T-cell (primary cell): ENCODE measurements at places on chromosomes 7 and 10.

DNA sequence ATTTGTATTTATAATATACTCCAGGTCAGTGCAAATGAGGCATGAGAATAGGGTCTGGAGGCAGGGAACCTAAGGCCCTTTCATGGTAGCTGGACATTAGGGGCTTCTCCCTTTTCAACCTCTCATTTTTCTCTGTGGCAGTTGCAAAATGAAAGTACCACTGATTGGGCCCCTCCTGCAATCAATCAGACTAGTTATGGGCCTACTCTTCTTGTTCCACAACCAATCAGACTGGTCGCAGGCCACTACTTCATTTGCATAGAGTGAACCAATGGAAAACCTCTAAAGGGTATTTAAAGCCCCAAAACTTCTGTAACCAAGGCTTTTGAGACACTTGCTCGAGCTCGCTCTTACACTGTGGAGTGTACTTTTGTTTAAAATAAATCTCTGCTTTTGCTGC, 10.0 kb upstream of the PRPS1L1 start:
- DNase-seq = no peak

GRCh38 chr7:31007634-31008033, 43.9 kb downstream of the GHRHR start:
- DNase-seq = no peak

- DNase-seq = peak; percentile 99
Observed at GRCh38 chr7:107168233-107169119, at the start of gene HBP1. HBP1 (plus strand) TSS chr7:107169003; CDS start chr7:107179894, 10,891 bp downstream.

- no peak for DNase-seq
Observed at GRCh38 chr10:94299417-94299816, 63.3 kb downstream of the NOC3L start.

DNA sequence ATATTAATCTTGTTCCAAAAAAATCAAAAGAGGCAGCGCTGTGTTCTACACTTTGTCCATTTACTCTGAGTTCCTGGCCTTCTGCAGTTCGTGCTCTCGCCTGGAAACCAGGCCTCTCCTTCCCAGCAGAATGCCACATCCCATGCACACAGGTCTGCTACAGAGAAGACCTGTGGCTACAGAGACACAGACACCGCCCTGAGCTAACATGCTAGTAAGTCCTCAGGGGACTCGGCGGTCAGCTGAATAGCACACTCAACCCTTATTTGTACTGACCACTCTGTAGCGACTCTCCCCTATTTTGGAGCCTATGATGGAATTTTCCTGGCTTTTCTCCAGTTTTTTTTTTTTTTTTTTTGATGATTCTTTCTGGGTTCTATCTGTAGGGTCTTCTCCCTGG, 12.8 kb downstream of the CREB3L2 start:
- no peak for DNase-seq

DNA sequence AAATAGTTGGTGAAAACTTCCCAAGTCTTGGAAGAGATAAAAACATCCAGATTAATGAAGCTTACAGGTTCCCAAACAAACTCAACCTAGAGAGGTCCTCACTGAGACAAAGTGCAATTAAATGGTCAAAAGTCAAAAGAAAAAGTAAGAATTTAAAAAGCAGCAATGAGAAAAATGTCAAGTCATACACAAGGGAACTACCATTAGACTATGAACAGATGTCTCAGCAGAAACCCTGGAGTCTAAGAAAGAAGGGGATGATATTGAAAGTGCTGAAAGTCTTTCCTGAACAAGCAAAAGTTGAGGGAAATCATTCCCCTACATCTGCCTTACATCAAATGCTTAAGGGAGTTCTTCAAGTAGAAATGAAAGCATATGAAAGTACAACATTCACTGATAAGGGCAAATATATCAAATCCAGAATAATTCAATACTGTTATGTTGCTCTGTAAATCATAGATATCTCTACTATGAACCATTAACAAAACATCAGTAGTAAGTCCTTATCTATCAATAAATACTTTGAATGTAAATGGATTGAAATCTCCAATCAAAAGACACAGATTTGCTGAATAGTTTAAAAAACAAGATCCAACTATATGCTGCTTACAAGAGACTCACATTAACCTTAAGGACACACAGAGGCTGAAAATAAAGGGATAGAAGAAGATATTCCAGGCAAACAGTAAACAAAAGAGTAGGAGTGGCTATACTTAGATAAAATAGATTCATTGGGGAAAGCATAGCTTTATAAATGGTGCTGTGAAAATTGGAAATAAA, 449.5 kb downstream of the PHTF2 start:
- no peak for DNase-seq

- no peak for DNase-seq
Observed at GRCh38 chr7:53431901-53432300, 396.5 kb downstream of the POM121L12 start.

DNA sequence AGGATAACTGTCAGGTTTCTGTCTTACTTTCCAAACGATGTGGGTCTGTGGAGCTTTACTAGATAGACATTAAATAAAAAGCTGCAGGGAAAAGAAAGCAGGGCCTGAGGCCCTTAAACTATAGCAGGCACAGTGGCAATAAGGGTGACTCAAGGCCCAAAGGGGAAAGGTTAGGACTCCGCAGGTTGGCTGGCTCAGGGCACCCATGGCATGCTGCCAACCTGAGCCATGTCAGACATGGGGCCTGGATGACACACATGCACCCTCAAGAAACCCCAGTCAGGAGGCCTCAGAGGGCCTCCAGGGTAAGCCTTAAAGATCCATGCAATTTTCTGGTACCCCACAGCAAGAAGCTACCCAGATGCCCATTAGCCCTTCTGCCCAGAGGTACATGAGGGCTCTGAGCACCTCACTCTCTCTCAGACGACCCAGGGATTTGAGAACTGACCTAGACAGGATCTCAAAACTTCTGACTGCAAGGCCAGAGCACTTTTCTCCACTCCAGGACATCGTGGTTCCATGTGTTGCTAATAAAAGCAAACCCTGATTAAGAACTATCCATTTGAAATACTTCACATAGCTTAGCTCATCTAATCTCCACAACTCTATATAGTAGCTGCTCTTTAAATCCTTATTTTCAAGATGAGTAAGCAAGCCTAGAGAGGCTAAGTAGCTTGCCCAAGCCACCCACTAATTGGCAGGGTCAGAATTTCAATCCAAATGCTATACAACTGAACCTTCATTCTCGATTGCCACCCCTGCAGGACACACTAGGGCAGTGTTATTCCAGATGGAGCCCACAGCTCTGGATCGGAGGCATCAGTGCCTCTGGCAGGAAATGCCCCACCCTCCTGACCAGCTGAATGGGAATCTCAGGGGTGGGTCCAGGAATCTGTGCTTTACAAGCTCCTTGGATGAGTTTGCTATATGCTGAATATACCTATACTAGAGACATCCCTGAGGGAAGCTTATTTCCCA, 132.5 kb upstream of the EFCAB10 start:
- no peak for DNase-seq

DNA sequence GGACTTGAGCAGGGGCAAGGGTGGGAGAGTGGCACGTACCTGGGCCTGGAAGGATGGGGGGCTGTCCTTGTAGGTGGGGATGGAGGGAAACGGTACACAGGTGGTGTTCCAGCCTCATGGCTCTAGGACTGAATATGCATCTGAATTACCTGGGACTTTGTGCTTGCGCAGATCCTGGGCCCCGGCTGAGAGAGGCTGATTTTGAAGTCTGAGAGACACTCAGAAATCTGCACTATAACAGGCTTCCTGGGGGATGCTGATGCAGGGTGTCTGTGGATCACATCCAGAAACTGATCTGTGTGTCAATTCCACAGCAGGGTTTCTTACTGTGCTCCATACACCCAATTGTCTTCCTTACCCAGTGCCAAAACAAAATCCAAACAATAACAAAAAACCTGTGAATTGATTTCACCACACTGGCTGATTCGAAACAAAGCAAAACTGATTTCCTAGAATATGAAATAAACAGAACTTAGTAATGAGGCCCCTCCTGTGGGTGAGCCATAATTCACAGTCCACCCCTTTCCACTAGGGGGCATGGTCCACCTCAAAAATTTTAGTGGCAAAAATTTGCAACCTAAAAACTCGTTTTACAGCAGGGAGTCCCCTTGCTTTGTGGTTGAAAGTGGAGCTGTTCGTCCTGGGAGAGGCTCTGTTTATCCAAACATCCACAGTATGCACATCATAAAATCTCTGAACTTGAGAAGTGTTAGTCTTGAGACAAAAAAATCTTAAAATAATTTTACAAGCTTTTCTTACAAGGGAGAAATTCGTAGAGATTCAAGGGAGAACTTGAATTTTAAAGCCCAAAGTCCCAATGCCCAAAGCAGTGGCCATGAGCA, 32.0 kb upstream of the PLEKHA1 start:
- peak; percentile 60 for DNase-seq

- no peak for DNase-seq
Observed at GRCh38 chr7:115642194-115642593, 388.4 kb downstream of the TFEC start.

DNA sequence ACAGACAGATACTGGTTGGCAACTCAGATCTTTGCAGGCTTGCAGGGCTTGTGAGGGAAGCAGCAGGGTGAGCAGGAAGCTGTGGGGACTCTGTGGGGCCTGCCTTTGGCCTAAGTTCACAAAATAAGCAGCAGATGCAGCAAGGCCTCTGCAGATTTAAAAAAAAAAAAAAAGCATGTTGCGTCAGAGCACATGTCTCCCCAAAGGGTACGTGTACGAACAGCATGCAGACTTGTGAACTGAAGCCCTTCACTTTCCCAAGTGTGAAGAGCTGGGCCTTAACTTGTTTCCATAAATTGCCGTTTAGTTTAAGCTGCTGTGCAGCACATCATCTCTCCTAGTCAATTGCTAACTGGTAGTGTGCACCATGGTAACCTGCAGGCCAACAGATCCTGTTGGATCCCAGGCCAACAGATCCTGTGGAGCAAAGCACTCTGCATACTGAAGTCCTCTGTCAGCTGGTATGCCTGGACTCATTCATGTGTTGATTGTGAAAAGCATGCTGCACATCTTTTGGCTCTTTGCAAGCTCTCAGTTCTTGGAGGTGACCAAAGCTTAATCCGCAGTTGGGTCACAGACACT, 10.8 kb upstream of the XPNPEP1 start:
- DNase-seq = peak; percentile 58

- DNase-seq = no peak
Observed at GRCh38 chr7:81140252-81140651, 221.4 kb upstream of the SEMA3C start.

GRCh38 chr7:90597563-90598253, 1.6 kb downstream of the CDK14 start:
- DNase-seq = no peak

DNA sequence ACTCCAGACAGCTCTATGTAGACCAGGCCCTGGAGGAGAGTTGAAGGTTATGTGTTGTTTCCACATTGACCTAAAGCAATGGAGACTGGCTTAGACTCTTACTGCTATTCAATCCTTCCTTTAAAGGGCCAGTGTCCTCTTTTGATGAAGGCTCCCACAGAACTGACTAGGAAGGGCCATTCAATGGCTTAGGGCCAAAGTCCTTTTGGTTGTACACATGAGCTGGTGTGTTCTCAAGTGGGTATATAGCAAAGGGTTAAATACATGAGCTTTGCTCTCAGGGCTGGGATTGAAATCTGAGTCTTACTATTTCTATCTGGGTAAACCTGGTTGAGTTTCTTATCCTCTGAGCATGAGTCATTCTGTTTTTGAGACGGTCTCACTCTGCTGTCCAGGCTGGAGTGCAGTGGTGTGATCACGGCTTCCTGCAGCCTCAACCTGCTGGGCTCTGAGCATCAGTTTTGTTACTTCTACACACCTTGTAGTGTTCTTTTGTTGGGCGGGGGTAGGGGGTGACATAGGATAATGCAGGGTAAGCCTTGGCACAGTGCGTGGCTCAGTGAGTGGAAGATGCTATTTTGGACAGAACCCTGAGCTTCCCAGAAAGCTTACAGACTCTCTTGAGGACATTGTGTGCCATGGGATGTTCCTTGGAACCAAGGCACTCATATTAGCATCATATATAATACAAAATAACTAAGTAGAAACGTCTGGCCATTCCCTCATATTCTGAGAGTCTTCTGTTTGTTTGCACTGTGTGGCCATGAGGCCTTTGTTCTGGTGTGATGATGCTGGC, 90.1 kb downstream of the ABCC2 start:
- DNase-seq = no peak

DNA sequence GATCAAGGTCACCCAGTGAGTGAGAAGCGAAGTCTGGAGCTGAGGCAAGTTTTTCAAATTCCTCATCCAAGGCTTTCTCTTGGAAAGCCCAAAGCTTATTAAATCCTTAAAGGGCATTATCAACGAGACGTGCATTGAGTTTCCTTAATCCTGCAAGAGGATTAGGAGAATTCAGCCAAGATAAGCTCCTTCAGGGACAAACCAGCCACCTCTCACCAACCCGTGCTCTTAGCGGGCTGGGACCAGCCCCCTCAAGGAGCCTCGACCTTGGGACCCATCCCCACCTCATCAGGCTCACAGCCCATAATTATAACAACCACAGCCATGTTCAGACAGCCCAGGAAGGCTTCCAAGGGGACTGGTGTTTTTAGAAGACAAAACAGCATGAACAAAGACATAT, 12.0 kb upstream of the SLC29A4 start:
- no peak for DNase-seq

- DNase-seq = no peak
Observed at GRCh38 chr10:124343351-124344265, 75.1 kb downstream of the OAT start.

- no peak for DNase-seq
Observed at GRCh38 chr10:60048091-60048501, 141.7 kb upstream of the CCDC6 start.

- no peak for DNase-seq
Observed at GRCh38 chr10:4947039-4947634, 16.1 kb upstream of the AKR1C1 start.

GRCh38 chr10:36141856-36142560, 499.9 kb upstream of the FZD8 start:
- DNase-seq = no peak

- no peak for DNase-seq
Observed at GRCh38 chr10:6393168-6393567, 186.9 kb downstream of the PRKCQ start.

GRCh38 chr10:128727114-128727513, 600.9 kb upstream of the MKI67 start:
- DNase-seq = no peak

GRCh38 chr10:128766915-128767314, 640.7 kb upstream of the MKI67 start:
- no peak for DNase-seq

DNA sequence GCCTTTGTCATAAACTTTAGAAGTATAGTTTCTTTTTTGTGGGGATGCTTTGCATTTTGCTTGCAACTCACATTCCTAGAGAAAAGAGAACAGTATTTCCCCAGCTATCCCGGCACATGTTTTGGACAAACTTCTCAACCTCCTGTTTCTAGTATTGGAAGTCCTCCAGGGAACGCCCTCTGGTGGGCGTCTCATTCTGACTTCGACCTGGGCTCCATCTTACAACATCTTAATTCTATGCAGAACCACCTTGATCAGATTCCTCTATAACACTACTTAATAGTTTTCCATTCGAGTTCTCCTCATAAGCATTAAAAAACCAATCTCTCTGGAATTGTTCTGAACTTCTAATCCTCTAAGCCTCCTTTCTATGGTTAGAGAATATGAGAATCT, 139.5 kb upstream of the FZD8 start:
- DNase-seq = no peak

DNA sequence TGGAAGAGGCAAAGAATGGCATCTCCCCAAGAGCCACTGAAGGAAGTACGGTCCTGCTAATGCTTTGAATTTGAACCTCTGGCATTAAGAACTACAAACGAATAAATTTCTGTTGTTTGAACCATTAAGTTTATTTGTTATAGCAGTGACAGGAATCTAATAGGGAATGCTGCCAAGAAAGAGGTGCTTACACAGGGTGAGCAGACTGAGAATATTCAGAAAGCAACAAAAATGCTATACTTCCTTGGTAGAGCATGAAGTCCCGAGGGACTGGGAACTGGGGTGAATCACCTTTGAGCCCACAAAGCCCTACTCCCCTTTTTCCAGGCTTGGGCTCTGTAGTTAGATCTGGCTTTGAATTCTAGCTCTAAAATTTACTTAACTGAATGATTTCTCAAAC, 45.0 kb downstream of the PANK1 start:
- DNase-seq = no peak
